Endothelial cell of umbilical vein (primary cell): ENCODE measurements at places on chromosomes 16 and 17. TPM values are rescaled to one million over a fixed set of nuclear protein-coding genes. Genes with fewer than 3 reads are reported as not detected.

GRCh38 chr17:876272-876671, 94.1 kb downstream of the MRM3 start:
- no peak for DNase-seq
- no peak overlapping the region for H3K4me3 ChIP-seq
- H3K27me3 ChIP-seq: no peaks in the 10 kb centered on the region
- no peak overlapping the region for H3K27ac ChIP-seq

MRPL12 gene
- 89.2 and 91.9 TPM in 2 replicates for total RNA-seq

DNA sequence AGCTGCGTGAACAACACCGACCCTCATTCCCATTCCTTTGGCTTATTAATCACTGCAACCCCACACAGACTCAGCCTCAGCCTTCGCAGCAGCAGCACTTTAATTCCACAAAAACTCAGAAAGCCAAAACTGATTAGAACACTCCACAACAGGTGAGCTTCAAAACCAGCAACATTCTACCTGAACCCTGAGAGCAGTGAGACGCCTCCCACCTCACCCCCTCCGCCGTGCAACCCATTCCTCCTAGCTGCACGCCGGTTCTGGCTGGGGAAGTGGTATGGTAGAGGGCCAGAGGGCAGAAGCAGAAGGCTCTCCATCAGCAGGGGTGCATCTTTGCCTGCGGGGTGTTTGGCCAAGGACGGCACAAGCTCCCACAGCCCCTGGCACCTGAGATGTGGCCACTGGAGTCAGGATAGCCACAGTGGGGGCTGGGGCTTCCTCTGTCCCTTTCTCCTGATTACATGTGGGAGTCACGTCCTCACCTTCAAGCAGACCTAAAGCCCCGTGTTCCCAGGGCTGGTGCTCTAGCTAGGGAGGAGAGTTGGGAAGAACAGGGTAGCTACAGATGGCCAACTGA, 1.6 kb downstream of the BORCS6 start:
- no peaks in the 10 kb centered on the region for H3K27me3 ChIP-seq
- peak overlapping the region; percentile 9 for H3K27ac ChIP-seq
- H3K36me3 ChIP-seq: no peaks in the 10 kb centered on the region

DNA sequence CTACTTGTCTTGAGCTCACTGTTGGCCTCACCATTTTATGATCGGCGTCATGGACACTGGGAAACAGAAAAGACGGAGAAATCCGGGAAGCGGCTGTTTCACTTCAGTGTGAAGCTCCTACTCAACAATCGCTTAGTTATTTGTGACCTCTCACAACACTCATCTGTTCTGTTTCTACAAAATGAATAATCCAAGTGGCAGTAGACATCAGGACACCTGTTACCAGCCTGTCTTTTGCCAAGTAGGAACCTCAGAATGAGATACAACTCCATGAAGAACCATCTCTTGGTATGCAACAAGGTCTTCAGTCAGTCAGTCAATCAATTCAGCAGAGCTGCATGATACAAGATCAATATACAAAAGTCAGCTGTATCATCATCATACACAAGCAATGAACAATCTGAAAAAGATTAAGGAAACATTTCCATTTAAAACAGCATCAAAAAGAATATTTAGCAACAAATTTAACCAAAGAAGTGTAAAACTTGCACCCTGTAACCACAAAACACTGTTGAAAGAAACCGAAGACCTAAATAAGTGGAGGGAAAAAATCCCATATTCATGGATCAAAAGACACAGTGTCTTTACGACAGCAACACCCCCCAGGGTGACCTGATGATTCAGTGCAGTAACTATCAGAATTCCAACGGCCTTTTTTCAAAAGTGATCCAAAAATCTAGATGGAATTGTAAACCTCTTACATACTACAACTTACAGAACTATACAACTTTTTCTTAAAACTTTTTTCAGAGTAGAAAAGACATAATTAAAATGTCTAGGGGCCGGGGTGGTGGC, 63.4 kb downstream of the ANKRD11 start:
- no peak overlapping the region for H3K4me3 ChIP-seq
- no peaks in the 10 kb centered on the region for H3K27me3 ChIP-seq
- peaks cover 3% of the 10 kb centered on the region for H3K36me3 ChIP-seq
- H3K4me1 ChIP-seq: peaks cover 39% of the 10 kb centered on the region
- no peak for DNase-seq
- no peak overlapping the region for H3K27ac ChIP-seq

TBKBP1 gene
- total RNA-seq: 11.7 and 15.3 TPM in 2 replicates

GRCh38 chr16:57192146-57192545, 6.0 kb downstream of the RSPRY1 start:
- no peak overlapping the region for H3K4me3 ChIP-seq
- no peak for DNase-seq
- peak overlapping the region; percentile 12 for H3K27ac ChIP-seq
- no peaks in the 10 kb centered on the region for H3K36me3 ChIP-seq
- no peaks in the 10 kb centered on the region for H3K27me3 ChIP-seq
- H3K4me1 ChIP-seq: peaks cover 62% of the 10 kb centered on the region

DNA sequence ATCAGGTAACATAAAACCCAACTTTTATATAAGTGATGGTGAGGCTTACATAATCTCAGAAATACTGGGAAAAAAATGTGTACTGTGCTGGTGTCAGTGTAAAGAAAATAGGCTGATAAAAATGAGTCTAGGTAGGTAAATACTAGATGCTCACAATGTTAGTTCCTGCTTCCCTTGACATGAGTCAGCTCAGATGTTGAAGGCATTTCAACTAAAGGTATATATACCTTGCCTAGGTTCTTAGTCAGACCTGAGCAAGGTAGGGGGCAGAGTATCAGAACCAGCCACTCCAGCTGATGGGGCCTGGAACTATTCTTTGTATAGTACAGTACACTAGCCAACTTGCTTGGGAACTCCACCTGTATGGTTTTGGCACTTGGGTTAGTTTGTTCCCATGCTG, 51.0 kb upstream of the CA10 start:
- no peak for DNase-seq
- H3K4me3 ChIP-seq: no peak overlapping the region
- H3K4me1 ChIP-seq: no peaks in the 10 kb centered on the region
- H3K36me3 ChIP-seq: no peaks in the 10 kb centered on the region
- no peak overlapping the region for H3K27ac ChIP-seq

DNA sequence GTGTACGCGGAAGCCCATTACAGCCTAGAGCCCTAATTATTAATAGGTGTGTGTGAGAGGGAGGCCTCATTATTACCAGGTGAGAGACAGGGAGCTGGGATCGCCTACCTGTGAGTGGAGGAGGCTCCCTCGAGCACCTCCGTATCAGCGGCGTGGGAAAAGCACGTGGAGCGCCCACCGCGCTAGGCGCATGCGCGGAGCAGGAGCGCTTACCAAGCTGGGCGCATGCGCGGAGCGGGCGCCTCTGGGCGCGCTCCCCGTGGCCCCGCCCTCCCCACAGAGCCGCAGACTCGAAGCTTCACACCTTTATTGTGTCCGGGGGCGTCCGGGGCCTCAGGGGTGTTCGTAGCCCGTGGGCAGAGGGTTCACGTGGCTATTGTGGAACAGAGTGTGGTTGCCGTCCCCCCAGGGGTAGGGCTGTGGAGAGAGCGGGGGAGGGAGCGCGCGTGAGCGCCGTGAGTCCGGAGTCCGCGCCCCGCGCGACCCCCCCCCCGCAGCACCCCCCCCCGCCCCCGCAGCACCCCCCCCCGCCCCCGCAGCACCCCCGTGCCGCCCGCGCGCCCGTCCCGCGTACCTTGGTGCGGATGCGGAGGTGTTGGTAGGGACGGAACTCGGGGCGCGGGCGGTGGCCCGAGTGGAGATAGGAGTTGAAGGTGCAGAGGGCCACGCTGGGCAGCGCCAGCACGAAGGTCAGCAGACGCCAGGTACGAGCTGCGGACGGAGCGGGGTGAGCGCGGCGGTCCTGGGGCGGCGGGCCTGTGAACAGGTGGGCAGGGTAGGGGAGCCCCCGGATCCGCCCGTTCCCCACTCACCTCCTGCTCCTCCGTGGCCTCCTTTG, 500 bp downstream of the COX6A2 start:
- peaks cover 4% of the 10 kb centered on the region for H3K27me3 ChIP-seq
- peak; percentile 8 for DNase-seq
- no peaks in the 10 kb centered on the region for H3K4me1 ChIP-seq
- no peaks in the 10 kb centered on the region for H3K36me3 ChIP-seq

NEK8 gene
- 3.0 and 3.1 TPM in 2 replicates for total RNA-seq

DNA sequence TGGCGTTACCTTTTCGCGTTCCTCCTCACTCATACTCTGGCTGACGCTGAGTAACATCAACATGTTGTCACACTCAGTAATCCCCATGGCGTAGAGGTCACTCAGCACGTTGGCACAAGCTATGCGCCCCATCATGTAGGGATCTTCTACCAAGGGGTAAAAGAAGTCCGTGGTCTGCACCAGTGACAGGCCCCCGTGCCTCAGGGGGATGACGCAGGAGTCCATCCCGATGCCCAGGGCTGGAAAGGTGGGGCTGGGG, 596 bp downstream of the SEPHS2 start:
- H3K27me3 ChIP-seq: no peaks in the 10 kb centered on the region
- peaks cover 11% of the 10 kb centered on the region for H3K4me1 ChIP-seq
- no peaks in the 10 kb centered on the region for H3K36me3 ChIP-seq
- H3K4me3 ChIP-seq: peak overlapping the region; percentile 68

DNA sequence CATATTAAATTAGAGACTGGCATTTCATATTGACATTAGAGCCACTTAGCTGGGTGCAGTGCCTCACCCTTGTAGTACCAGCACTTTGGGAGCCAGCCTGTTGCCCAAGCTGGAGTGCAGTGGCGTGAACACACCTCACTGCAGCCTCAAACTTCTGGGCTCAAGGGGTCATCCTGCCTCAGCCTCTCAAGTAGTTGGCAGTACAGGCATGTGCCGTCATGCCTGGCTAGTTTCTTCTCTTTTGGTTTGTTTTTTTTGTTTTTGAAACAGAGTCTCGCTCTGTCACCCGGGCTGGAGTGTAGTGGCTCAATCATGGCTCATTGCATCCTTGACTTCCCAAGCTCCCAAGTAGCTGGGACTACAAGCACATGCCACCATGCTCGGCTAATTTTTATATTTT, 8.7 kb downstream of the PPM1E start:
- no peaks in the 10 kb centered on the region for H3K36me3 ChIP-seq
- H3K27ac ChIP-seq: no peak overlapping the region
- no peak for DNase-seq
- no peak overlapping the region for H3K4me3 ChIP-seq

GRCh38 chr17:50560931-50561745, 623 bp downstream of the CACNA1G start:
- peaks cover 51% of the 10 kb centered on the region for H3K27me3 ChIP-seq
- H3K27ac ChIP-seq: no peak overlapping the region
- no peak for DNase-seq
- H3K36me3 ChIP-seq: no peaks in the 10 kb centered on the region
- peaks cover 7% of the 10 kb centered on the region for H3K4me1 ChIP-seq

- no peaks in the 10 kb centered on the region for H3K27me3 ChIP-seq
- no peak for DNase-seq
- no peak overlapping the region for H3K4me3 ChIP-seq
- no peaks in the 10 kb centered on the region for H3K4me1 ChIP-seq
- H3K36me3 ChIP-seq: no peaks in the 10 kb centered on the region
- H3K27ac ChIP-seq: no peak overlapping the region
Measured at GRCh38 chr17:27218719-27219488, 75.0 kb upstream of the WSB1 start.

- H3K27me3 ChIP-seq: peaks cover 2% of the 10 kb centered on the region
- DNase-seq: peak; percentile 90
- no peak overlapping the region for H3K27ac ChIP-seq
- H3K4me3 ChIP-seq: no peak overlapping the region
- H3K36me3 ChIP-seq: no peaks in the 10 kb centered on the region
Measured at GRCh38 chr17:34275881-34276280, 5.9 kb downstream of the CCL7 start.

CHST5 gene
- 0.29 TPM in 1 of 2 replicates, not detected in the other for total RNA-seq

- no peak overlapping the region for H3K4me3 ChIP-seq
- H3K4me1 ChIP-seq: peaks cover 17% of the 10 kb centered on the region
- H3K36me3 ChIP-seq: no peaks in the 10 kb centered on the region
- H3K27me3 ChIP-seq: no peaks in the 10 kb centered on the region
Measured at GRCh38 chr16:19095654-19096053, 18.1 kb upstream of the ITPRIPL2 start.

DNA sequence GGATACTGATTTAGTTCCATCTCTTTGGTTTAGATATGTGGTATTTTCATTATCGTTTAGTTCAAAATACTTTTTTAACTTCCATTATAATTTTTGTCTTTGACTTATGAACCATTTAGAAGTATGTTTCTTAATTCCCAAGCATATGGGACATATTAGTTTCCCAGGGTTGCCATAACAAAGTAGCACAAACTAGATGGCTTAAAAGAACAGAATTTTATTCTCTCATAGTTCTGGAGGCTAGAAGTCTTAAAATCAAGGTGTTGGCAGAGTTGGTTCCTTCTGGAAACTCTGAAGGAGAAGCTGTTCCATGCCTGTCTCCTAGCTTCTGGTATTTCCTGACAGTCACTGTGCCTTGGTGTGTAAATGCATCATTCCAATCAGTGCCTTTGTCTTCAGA, 291.5 kb upstream of the AXIN2 start:
- no peaks in the 10 kb centered on the region for H3K36me3 ChIP-seq
- no peak overlapping the region for H3K4me3 ChIP-seq
- H3K27me3 ChIP-seq: no peaks in the 10 kb centered on the region
- no peak overlapping the region for H3K27ac ChIP-seq
- no peak for DNase-seq
